ENCODE measurements at places on chromosomes 7 and 10.
A peak's percentile ranks its signal among the peaks of the same experiment; 100 is the strongest.

DNA sequence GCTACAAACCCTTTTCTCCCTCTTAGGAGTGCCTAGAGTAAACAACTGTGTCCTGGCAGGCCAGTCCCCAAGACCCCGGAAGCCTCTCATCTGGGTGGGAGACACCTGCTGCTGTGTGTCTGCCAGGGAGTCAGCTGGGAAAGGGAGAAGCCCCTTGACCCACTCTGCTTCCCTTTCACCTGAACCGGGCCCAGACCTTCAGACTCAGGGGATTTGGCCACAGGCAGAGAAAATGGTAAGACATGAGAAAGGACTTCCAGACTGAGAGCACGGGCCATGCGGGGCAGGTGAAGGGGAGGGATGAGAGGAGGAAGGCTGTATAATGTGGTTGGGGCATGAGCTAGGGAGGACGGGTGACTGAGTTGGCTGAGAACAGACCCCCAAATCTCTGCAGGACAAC lies 36.0 kb upstream of the NPFFR1 start:
- DNase-seq, result no peak

DNA sequence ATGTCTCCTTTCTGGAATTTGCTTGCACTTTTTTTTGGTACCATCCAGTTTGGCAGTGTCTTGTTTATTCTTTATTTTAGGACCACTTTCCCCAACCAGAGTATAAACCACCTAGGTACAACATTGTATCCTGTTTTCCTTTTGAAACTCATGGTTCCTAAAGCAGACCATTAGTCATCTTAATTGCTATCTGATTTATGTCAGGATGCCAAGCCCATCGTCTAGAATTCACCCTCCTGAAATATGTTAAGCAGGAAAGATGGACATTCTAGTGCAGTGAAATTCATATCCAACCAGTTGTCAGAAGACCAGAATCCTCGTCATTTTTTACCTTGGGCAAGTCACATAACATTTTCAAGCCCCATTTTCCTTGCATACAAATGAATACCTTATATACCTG lies 223.6 kb upstream of the KMT2E start:
- DNase-seq, result no peak

DNA sequence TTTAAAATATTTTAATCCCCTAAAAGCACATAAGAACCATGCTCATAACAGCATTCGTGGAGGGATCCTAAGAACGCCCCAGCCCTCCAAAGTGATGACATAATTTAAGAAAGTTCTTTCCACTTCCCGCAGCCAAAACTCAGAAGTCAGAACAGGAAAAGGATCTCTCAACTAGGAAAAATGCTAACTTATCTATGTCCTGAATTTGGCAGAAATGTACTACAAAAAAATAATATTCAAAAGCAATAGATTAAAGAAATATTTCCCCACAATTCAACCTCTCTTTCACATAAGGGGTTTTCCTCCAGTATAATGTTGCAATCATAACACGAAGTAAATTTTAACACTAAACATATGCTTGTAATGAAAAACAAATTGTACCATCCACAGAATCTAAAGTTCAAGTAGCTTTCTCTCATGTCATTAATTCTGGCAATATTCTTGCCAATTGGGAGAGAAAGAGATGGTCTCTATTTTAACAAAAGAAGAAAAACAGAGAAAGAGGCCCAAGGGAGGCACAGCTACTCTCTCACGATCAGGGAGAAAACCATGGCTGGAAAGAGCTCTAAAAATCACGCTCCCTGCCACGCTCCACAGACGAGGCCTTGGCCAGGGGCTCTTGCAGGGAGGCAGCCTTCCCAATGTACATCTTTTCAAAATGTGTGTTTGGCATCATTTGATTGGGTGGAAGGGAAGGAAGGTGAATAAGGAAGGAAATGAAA lies 22.9 kb downstream of the ASB13 start:
- no peak for DNase-seq

- DNase-seq, result no peak
Observed at GRCh38 chr10:107122703-107123102, 41.8 kb downstream of the SORCS1 start.

DNA sequence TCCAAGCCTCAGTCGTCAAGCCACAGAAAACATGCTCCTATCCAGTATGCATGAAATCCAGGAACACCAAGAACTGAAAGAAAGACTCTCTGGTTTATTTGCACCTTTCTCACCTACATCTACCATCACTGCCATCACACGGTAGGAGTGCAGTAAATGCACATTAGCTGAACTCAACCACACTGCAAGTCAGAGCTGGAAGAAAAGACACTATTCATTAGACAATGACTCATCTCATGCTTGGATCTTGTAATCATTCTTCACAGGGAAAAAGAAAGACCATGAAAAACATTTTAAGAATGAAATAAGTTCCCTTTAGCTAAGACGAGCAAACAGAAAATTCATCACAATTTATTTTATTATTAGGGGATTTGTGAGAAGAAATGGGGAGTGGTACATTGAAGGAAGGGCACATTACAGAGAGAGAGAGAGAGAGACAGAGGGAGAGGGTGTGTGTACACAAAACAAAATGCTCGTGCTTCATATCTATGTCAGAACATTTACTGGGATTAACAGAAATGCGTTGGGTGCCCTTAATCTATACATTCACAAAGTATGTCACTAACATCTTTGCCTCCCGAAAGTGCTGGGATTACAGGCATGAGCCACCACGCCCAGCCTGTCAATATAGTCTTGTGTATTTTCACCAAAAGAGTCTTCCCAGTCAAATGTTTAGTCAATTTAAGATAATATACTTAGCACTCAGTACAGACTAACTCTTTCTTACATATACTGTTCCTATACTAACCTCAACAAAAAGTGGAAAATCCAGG lies 324.9 kb downstream of the PARD3 start:
- no peak for DNase-seq

DNA sequence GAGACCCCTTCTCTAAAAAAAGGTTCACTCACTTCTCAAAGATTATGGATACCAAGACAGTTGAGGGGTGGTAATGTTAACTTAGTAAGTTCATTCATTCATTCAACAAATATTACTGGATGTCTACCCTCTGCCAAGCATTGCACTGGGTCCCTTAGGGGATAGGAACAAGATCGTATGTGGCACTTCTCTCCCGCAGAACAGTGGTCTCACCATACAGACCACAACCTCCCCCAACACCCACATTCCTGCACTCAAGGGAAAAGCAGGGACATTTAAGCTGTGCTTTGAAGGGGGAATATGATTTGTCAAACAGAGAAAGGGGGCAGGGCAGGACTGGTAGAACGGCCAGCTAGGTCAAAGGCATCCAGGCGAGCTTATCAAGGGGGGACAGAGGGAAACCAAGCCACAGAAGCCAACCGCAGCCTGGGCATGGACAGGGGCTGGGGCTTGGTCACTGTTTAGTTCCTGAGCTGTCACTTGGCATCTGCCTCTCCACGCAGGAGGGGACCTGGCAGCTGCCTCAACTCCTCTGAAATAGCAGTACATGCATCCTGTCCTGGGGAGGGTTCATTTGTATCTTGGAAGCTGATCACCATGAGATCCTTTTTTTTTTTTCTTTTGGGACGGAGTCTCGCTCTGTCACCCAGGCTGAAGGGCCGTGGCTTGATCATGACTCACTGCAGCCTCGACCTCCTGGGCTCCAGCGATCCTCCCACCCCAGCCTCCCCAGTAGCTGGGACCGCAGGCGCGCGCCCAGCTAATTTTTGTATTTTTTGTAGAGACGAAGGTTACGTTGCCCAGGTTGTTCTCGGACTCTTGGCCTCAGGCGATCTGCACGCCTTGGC lies 949 bp upstream of the CLIP2 start:
- no peak for DNase-seq

DNA sequence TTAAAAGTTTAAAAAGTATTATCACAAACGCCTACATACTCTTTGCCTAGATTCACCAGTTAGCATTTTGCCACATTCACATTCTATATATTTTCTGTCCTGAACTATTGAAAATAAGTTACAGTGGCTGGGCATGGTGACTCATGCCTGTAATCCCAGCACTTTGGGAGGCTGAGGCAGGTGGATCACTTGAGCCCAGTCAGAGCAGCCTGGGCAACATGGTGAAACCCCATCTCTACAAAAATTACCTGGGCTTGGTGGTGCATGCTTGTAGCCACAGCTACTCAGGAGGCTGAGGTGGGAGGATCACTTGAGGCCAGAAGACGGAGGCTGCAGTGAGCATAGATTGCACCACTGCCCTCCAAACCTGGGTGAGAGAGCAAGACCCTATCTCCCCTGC lies 5.3 kb downstream of the ARPC1A start:
- peak; percentile 25 for DNase-seq

- no peak for DNase-seq
Observed at GRCh38 chr10:100502926-100503494, 16.7 kb downstream of the SEC31B start.

- DNase-seq, result no peak
Observed at GRCh38 chr10:92615515-92615914, 22.6 kb downstream of the KIF11 start.

DNA sequence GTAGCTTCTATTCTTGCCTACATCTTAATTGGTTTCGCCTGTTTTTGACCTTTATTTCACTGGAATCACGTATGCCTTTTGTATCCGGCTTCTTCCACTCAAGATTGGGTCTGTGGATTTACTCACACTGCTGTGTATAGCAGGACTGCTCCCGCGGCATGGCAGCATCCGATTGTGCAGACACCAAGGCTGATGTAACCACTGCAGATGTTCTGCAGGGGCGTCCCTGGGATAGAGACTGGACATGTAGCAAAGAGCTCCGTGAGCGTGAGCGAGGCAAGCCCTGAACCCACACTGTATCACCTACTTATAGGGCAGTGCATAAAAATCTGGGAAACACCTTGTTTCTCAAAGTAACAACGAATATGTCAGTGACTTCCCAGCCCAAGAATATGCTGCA lies 11.4 kb upstream of the IDI2 start:
- DNase-seq, result no peak

- no peak for DNase-seq
Observed at GRCh38 chr7:132492823-132493445, 83.3 kb downstream of the PLXNA4 start.

DNA sequence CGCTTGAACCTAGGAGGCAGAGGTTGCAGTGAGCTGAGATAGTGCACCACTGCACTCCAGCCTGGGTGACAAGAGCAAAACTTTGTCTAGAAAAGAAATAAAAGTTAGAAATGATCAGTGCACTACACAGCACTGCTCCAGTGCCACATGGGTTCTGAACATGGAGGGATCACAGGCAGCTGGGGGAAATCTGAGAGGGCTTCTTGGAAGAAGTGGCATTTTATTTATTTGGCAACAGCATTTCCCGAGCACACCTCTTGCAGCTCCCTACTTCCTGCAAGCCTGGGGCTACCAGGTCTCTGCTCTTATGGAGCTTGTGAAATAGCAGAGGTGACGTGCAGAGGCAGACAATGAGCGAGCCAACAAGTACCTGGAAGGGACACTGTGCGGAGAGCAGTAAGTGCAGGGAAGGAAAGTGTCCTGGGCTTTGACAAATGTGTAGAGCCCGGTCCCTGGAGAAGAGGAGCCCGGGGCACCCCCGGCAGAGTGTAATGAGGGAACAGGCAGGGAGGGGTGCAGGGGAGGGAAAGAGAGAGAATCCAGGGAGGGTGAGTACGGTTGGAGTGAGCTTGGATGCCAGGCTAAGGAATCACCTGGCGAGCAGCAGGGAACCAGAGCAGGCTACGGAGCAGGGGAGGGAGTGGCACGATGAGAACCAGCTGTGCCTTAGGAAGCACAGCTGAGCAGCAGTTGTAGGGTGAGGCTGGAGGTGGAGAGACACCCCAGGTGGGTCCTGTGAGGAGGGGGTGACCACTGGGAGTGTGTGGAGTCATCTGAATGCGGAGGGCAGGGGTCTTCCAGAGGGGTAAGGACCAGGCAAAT lies 104.6 kb upstream of the CTBP2 start:
- no peak for DNase-seq

DNA sequence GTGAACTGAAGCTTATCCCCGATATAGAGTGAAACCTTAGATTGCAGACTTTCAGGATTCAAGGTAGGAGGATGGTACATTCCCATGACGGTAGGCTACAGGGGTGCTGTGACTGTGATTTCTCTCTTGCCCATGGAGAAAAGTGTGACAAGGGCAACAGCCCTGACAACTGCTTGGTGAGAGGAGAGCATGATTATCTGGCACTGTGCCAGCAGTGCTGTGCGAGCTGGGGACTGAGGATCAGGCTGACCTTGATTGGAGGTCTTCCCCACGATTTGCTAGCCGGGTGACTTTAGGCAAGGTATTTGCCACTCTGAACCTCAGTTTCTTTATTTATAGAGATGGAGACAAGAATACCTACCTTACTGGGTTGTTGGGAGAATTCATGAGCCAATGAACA lies 229.5 kb downstream of the PTEN start:
- no peak for DNase-seq

DNA sequence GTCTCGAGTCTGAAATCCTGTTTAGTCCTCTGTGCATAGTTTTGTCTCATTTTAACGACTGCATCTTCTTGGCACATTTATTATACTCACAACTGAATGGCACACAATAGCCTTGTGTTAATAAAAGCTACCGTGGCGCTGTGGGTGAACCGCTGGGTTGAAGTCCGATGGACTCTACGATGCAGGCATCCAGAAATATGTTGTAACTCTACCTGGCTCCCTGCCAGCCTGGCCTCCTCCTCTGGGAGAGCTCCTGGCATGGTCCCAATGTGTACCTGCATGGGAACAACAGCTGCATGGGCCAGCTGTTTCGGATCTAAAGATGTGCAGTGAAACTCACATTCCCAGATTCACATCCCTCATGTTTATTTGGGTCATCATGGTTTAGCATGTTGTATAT lies 3.7 kb upstream of the DPYSL4 start:
- DNase-seq, result no peak

GRCh38 chr7:31373337-31374289 lies 33.1 kb upstream of the NEUROD6 start:
- DNase-seq, result peak; percentile 10

- no peak for DNase-seq
Observed at GRCh38 chr7:156152390-156152789, 340.1 kb upstream of the SHH start.

DNA sequence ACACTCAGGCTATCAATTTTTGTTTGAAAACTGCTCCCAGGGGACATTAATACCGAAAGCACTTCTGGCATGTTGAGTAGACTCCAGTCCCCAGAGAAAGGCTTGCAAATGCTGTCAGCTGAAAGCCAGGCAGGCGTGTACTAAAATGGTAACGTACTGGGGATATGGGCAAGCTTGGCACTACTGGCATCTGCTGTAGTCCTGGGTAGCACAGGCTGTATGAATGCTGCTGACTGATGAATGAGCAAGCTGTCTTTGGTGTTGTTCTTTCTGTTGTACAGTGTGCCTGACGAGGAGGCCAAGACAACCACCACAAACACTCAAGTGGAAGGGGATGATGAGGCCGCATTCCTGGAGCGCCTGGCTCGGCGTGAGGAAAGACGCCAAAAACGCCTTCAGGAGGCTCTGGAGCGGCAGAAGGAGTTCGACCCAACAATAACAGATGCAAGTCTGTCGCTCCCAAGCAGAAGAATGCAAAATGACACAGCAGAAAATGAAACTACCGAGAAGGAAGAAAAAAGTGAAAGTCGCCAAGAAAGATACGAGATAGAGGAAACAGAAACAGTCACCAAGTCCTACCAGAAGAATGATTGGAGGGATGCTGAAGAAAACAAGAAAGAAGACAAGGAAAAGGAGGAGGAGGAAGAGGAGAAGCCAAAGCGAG lies 53.5 kb upstream of the AGBL3 start:
- no peak for DNase-seq

- no peak for DNase-seq
Observed at GRCh38 chr10:132724446-132724845, 61.5 kb downstream of the NKX6-2 start.

Measured in stimulated activated CD4-positive, alpha-beta T cell treated with anti-CD3 and anti-CD28 coated beads, Interleukin-15, amount 100 ng/mL, for 24 hours (primary cell).